Sigmoid colon (tissue), 7 donors: ENCODE measurements at places on chromosomes 11 and 22. TPM values are rescaled to one million over a fixed set of nuclear protein-coding genes. Genes with fewer than 3 reads are reported as not detected.

The ADM gene
- 61.7 TPM for total RNA-seq

The APOA5 gene
- total RNA-seq, result not detected

The DRD4 gene
- total RNA-seq, result not detected

DNA sequence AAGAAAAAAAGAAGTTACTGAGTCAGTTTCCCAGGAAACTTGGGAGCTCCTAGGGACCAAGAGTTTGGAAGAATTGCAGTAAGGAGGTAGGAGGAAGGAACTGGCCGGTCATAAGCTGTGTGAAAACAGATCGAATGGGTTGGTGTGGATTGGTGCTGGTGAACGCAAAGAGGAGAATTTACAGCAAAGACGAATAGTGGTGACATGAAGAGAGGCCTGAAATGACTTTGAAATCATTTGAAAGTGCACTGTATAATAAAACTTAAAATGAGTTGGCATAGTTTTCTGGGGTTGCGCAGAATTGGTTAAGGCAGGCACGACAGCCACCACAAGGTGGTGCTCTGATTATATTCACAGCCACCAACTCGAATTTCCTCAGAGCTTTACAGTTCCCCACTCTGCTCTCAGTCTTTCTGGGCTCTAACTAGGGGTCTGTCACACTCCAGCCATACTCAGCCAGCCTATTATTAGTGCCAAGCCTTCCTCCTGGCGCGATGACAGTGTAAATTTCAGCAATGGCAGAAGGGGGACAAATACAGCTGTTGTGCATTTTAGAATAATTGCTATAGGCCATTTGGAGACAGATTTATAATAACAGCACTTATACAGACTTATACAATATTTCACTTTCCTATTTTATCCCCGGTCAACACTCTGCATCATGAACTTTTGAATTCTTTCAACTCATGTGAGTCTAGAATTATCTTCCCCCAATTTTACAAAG is 8.3 kb upstream of the HTR3B start:
- H3K36me3 ChIP-seq, result no peaks in the 10 kb centered on the region
- no peaks in the 10 kb centered on the region for H3K27me3 ChIP-seq
- no peak for DNase-seq

The A4GALT gene
- total RNA-seq, result 26.8 TPM

- H3K27me3 ChIP-seq, result no peaks in the 10 kb centered on the region
- H3K4me1 ChIP-seq, result no peaks in the 10 kb centered on the region
- H3K36me3 ChIP-seq, result no peaks in the 10 kb centered on the region
- H3K4me3 ChIP-seq, result no peak overlapping the region
These were observed 27.1 kb upstream of the TMPRSS4 start for GRCh38 chr11:118049771-118050170.

- peaks cover 38% of the 10 kb centered on the region for H3K4me1 ChIP-seq
- H3K4me3 ChIP-seq, result peak within 1 kb of the TSS; percentile 68
- DNase-seq, result peak; percentile 79
- H3K36me3 ChIP-seq, result peaks cover 17% of the 10 kb centered on the region
- H3K27me3 ChIP-seq, result no peaks in the 10 kb centered on the region
These were observed at the start of gene PLCB3 for GRCh38 chr11:64251016-64251752. PLCB3 (plus strand) TSS chr11:64251530; CDS start chr11:64251650, 120 bp downstream.

The C11orf97 gene
- not detected for total RNA-seq

The ZFTA gene
- total RNA-seq, result 14.7 TPM

- no peak overlapping the region for H3K4me3 ChIP-seq
- no peak overlapping the region for H3K27ac ChIP-seq
- no peaks in the 10 kb centered on the region for H3K4me1 ChIP-seq
These were observed 13.2 kb upstream of the OR56A3 start for GRCh38 chr11:5928811-5929210.

DNA sequence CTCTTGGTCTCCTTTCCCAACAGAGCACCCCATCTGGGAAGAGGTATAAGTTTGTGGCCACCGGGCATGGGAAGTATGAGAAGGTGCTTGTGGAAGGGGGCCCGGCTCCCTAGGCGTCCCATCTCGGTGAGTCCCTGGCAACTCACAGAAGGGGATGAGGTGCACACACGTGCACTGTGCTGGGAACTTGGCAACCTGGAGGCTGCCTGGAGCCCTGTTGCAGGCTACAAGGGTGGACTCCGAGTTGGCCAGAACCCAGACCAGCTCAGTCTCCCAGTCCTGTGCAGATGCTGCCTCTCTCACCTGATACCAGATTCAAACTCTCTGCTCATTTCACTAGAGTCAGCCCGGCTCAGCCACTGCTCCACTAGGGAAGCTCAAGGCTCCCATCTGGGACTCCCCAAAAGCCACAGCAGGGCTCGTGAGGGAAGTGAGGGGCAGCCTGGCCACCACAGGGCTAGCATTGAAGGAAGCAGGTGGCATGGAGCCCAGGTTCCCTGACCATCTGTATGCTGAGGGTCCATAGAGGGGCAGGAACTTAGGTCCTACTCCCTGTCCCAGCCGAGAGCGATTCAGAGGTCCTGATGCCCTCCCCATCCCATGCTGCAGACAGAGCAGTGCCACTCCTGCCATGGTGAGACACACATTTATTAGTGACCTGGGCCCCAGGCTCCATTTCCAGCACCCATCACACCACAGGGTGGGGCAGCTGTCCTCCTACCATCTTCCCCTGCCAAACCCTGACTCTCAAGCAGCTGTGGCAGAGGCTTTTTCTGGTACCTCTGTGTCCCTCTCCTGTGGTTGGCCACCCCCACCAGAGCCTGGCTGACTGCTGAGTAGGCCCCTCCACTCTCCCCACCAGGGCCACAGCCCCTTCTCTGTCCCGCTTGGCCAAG is 4.0 kb downstream of the PRR33 start:
- H3K4me3 ChIP-seq, result no peak overlapping the region
- H3K27me3 ChIP-seq, result no peaks in the 10 kb centered on the region
- no peaks in the 10 kb centered on the region for H3K36me3 ChIP-seq
- no peaks in the 10 kb centered on the region for H3K4me1 ChIP-seq

The RPS13 gene
- total RNA-seq, result 1,726 TPM

DNA sequence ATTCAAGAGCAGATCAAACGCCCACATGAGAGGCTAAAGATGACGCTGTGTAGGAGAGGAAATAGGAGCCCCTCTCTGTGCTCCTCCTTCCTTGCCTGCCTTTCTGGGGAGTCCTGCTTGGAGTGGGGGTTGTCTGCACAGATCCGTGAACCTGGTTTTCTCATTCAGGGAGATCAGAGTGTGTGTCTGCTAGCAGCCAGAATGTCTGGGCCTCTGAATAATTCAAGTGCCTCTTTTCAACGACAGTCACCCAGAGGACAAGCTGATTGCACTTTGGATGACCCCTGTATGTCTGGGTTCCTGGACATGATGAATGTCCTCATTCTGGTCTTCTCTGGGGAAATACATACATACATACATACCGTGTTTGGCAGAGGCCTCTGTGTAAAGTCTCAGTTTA is 592.5 kb upstream of the B3GAT1 start:
- H3K36me3 ChIP-seq, result no peaks in the 10 kb centered on the region
- no peak overlapping the region for H3K4me3 ChIP-seq
- no peak for DNase-seq
- H3K4me1 ChIP-seq, result no peaks in the 10 kb centered on the region

The ST14 gene
- total RNA-seq, result 5.1 TPM

DNA sequence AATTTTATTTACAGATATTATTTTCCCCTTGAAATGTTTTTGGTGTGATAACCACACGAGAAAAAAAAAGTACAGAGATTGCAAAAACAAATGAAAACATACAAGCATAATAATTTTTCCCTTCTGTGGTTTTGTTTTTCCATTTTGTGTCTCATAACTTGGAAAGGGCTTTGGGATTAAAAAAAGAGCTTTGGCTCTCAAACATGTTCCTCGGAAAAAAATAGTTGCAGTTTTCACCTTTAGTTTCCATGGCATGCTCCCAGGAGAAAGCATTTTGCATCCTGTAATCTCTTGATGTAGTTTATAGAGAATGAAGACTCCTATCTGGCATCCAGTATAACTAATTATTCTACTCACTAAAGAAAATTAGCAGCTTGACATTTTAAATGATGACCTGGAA is 362.1 kb upstream of the PDGFD start:
- H3K36me3 ChIP-seq, result no peaks in the 10 kb centered on the region
- no peak for DNase-seq
- no peaks in the 10 kb centered on the region for H3K27me3 ChIP-seq
- H3K4me3 ChIP-seq, result no peak overlapping the region
- peaks cover 7% of the 10 kb centered on the region for H3K4me1 ChIP-seq

DNA sequence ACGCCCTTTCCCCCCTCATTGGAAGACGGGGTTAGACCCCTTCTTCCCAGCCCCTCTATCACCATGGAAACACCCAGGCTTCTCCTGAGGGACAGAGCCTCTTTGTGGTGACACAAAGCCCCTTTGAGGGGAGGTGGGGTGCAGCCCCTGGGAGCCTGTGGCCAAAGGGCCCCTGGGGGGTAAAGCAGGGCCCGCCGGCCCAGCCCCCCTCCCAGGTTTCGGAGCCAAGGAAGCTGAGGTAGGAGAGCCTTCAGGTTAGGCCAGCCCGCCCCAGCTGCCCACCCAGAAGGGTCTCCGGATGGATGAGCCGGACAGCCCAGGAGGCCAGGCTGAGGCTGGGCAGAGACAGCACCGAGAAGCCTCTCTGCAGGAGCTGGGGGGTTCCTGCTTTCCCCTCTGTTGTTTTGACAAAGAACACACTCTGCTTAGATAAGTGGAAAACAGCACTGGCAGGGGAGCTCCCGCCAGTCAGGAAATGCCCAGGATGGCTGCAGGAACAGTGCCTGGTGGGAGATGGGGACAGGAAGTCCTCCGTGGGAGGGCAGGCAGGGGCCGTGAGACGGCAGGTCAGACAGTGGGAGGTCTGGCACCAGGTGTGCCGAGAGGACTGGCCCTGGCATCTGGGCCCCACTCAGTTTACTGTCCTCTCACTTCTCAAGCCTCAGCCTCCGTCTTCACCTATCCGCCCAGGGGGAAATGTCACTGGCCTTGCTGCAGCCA is 18.2 kb downstream of the ARVCF start:
- no peaks in the 10 kb centered on the region for H3K36me3 ChIP-seq
- no peaks in the 10 kb centered on the region for H3K4me1 ChIP-seq
- no peak overlapping the region for H3K4me3 ChIP-seq
- no peak for DNase-seq

GRCh38 chr11:46386005-46386578 is 4.6 kb downstream of the MDK start:
- H3K27ac ChIP-seq, result no peak overlapping the region
- H3K4me1 ChIP-seq, result peaks cover 39% of the 10 kb centered on the region
- H3K36me3 ChIP-seq, result no peaks in the 10 kb centered on the region
- peaks cover 70% of the 10 kb centered on the region for H3K27me3 ChIP-seq
- no peak for DNase-seq

DNA sequence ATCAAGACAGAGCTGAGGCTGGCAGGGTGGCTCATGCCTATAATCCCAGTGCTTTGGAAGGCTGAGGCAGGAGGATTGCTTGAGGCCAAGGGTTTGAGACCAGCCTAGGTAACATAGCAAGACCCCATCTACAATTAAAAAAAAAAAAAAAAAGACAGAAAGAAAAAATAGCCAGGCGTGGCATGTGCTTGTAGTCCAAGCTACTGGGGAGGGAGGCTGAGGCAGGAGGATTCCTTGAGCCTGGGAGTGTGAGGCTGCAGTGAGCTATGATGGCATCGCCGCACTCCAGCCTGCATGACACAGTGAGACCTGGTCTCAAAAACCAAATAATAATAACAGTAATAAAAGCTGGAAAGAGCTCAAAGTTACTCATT is 9.4 kb downstream of the SERPIND1 start:
- H3K27me3 ChIP-seq, result no peaks in the 10 kb centered on the region
- H3K4me3 ChIP-seq, result no peak overlapping the region
- peaks cover 25% of the 10 kb centered on the region for H3K36me3 ChIP-seq
- DNase-seq, result no peak
- H3K27ac ChIP-seq, result no peak overlapping the region

The PANX1 gene
- 25.0 TPM for total RNA-seq

GRCh38 chr22:45551310-45552016 is 48.8 kb downstream of the FBLN1 start:
- H3K27me3 ChIP-seq, result no peaks in the 10 kb centered on the region
- H3K4me1 ChIP-seq, result peaks cover 66% of the 10 kb centered on the region
- no peak overlapping the region for H3K4me3 ChIP-seq
